ENCODE measurements at places on chromosomes 2 and 18.

DNA sequence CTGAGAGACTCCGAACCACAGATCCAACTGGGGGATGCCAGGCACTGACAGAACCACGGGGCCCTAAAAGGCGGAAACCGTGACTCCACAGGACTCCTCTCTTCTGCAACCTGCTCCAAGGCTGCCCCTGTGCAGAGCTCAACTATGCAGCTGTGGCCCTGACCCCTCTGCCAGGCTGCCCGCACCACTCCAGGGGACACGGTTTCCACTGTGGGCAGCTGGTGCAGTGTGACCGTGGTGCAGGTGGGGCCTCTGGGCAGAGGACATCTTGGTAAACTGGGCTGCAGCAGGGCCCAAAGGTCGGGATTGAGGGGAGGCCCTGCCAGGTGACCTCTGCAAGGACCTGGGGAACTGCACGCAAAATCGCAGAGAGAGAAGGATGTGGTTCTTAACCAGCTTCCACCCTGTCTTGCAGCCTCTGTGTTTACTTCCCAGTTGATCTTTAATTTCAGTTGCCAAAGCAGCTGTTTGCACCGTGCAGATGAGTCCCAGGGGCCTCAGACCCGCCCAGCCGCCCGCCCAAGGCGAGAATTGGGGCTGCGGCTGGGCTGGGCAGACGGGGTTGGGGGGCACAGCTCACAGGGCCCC lies 104.6 kb upstream of the CTDP1 start:
- no peak for DNase-seq

DNA sequence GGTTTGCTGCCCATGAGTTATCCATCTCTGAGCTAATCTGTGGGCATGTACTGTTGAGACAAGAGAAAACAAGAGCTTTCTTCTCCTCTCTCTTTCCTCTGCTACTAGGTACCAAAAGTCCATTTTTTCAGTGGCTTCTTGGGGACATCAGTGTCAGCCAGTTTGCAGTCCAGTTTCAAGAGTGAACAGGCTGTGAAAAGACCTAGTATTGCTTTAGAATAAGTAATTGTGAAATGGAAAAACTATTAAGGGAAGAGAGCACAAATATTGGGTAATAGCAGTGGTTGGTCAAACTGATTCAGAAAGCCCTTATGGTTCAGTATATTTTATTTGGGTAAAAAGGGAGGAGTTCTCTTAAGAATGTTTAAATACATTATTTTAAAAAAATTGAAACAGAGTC lies 33.0 kb upstream of the MEP1B start:
- DNase-seq = no peak

DNA sequence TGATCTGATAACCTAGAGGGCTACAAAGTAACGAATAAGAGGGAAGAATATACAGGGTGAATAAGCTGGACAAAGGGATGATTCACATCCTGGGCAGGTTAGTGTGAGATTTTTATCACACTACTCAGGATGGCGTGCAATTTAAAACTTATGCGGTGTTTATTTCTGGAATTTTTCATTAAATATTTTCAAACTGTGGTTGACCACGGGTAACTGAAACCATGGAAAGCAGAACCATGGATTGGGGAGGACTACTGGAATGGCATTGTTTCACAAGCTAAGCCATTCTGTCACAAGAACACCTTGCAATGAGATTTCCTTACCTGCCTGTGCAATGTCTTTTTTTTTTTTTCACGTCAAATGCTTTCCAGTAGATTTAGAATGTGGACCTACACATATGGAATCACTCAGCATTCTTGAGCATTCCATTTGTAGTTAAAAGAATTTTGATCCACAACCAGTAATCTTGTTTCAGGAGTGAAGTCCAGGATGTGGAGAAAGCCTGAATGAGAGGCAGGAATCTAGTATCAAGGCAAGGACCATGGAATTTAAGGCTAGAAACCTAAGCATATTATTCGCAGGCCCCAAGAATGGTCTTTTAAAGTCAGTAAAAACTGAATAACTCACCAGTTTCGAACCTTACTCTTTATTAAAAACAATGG lies 8.0 kb upstream of the CDK15 start:
- no peak for DNase-seq

- no peak for DNase-seq
Measured at GRCh38 chr2:71947809-71948208, 199.9 kb downstream of the CYP26B1 start.

GRCh38 chr2:47076586-47077441 lies 78.3 kb downstream of the STPG4 start:
- no peak for DNase-seq

DNA sequence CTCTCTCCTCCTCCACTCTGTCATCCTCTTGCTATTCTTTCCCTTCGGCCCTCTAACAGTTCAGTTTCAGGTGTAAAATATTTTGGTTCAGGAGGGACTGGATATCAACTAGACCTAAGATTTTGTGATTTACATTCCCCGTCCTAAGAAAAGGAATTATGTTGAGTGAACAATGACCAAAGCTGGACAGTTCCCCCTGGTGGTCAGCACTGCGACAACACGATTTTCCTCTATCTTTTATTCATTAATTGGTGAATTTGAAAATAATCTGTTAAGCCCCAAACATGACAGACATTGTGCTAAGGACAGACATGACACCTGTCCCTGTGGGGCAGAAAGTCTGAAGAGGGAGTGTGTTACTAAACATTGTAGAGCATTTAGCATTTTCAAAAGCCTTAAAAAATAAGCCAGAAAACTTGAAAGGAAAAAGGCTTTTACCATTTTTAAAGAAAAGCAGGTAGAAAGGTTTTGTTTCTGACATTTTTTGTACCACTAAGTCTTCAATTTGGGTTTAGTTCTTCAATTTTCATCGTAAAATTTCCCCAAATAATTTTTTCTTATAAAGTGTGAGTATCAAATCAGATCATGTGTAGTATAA lies 28.4 kb upstream of the GTF2A1L start:
- DNase-seq = peak; percentile 19

GRCh38 chr2:4354678-4355077 lies 651.3 kb downstream of the DCDC2C start:
- DNase-seq = no peak

DNA sequence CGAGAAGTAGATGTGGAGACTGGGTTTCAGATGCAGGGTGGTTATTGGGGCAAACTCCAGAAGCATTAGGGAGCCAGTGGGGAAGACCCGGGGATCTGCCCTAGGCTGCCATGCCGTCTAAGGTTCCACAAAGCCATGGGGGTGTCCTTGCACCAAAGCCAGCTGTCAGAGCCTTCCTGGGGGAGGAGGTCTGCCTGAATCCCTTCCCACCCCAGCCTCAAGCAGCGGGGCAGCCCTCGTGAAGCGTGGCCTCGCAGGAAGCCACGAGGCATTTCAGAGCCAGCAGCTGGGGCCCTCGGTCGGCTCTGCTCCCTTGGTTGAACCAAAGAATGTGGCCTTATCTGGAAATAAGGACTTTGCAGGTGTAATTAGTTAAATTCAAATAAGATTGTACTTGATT lies 51.2 kb upstream of the UBE2F start:
- DNase-seq = no peak
